ENCODE measurements at places on chromosomes 5 and 9.

DNA sequence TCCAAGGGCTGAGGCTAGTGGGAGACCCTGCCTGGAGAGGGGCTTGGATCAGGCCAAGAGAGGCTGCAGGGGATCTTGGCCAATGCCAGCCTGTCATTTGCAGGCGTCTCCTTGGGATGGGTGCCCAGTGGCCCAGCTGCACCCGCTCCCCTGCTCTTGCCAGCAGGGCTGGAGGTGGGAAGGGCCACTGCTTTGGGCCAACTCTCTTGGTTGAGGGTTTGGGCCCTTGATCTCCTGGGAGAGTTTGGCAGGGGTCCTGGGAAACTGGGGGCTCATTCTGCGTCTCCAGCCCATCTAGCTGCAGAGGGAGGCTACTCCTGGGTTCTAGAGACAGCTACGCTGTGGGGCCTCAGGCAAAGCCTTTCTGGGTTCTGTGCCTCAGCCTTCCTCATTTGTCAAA, 10.5 kb downstream of the PSD2 start:
- DNase-seq, result no peak

GRCh38 chr9:110191615-110192014, 16.3 kb downstream of the C9orf152 start:
- DNase-seq, result no peak

DNA sequence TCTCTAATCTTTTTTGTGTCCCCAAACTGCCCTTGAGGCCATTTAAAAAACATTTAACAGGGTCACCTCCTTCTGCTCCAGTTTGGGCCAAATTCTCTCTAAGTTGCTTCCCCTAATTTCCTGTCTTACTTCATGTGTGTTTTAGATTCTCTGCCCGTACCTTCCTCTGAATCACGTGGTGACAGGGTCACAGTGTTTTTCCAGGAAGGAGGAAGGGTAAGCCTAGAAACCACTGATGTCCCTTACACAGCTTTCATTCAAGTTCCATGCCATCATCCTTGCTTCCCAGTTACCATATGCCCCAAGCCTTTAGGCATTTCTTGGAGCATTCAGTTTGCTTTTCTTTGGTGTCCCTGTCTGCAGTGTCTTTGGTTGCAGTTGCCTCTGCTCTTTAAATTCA, 42.4 kb upstream of the MACIR start:
- DNase-seq, result no peak

DNA sequence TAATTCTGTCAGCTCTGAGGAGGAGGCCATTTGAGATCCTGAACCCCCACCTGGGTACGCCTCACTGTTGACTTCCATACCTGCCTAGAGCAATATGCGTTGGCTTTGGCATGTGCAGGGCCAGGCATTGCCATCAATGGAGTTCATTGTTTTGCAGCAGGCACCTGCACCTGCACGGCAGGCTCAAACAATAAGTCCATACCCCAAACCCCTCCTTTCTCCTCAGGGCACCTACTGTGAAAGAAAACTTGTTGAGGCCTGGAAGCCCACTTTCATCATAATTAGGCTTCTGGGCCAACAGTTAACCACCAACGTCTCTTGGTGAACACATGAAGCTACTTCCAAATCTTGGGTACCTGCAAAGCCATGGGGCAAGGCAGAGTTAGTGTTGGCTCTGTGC, 238.7 kb downstream of the NFIB start:
- DNase-seq, result no peak

DNA sequence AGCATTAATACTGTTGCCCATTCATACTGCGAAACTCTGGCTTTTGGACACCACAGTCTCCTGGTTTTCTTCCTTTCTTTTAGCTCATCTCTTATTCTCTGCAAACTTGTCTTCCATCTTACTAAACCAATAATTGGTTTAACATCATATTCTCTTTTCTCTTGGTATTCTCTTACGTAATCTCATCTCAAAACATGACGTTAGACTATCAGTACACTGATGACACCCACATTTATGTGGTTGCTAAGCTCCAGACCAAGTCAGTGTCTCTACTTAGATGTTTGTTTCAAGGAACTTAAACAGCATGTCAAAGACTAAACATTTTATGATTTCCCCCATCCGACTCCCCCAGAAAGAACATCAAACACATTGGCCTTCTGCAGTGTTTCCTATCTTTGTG, 2.1 kb downstream of the PRRC1 start:
- DNase-seq, result no peak

- no peak for DNase-seq
Measured at GRCh38 chr9:109381011-109381729, 60.3 kb upstream of the EPB41L4B start.

- DNase-seq, result no peak
Measured at GRCh38 chr5:125294844-125295243, 548.4 kb upstream of the ZNF608 start.
